ENCODE measurements at places on chromosomes 7 and 10. TPM values are rescaled to one million over a fixed set of nuclear protein-coding genes. Genes with fewer than 3 reads are reported as not detected.

SEMA3D gene
- total RNA-seq: 0.46 TPM

NRG3 gene
- total RNA-seq: 1.4 TPM

NPTX2 gene
- total RNA-seq: 0.91 TPM

CPVL gene
- not detected for total RNA-seq

ENTPD1 gene
- 24.0 TPM for total RNA-seq

TEX36 gene
- not detected for total RNA-seq
